Kidney (tissue), 22 donors: ENCODE measurements at places on chromosomes 1 and 21. TPM values are rescaled to one million over a fixed set of nuclear protein-coding genes. Genes with fewer than 3 reads are reported as not detected.

GRCh38 chr1:37901191-37901892, 42.0 kb upstream of the MTF1 start:
- DNase-seq: no peak

DNA sequence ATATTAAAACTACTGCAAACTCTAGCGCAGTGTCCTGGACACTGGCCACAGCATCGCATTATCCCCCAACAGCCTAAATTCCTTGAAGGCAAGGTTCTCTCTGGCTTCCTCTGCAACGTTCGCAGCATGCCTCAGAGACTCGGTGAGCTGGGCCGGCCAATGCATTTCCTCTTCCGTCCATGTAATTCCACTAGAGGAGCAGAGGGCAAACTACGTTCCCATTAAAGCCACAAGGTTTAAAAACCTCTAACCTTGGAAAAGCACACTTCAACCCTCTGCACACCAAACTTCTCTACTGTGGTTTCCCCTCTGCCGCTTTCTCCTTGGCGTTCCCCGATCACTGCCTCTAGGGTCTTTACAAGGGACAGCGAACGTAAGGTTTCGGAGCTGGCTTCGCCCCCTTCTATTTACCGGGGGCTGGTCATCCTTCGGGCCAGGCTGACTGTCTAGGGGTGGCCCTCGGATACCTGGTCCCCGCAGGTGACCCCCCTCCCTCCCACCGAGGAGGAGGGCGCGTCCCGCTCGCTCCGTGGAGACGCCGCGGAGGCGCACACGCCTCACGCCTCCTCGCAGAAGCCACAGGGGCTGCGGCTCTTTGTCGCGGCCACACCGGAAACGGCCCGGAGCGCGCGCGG, 456 bp upstream of the SMYD2 start:
- peak; percentile 80 for DNase-seq

- DNase-seq: no peak
Measured at GRCh38 chr1:198281911-198282310, 125.1 kb downstream of the NEK7 start.

Gene PLEKHN1
- 14.3 TPM for total RNA-seq

Gene AIRE
- 0.25 TPM for total RNA-seq
